RPMI8226 (cell line): ENCODE measurements at places on chromosomes 3 and 15.

GRCh38 chr3:70855149-70855548 lies 542.7 kb upstream of the MDFIC2 start:
- no peak for DNase-seq

DNA sequence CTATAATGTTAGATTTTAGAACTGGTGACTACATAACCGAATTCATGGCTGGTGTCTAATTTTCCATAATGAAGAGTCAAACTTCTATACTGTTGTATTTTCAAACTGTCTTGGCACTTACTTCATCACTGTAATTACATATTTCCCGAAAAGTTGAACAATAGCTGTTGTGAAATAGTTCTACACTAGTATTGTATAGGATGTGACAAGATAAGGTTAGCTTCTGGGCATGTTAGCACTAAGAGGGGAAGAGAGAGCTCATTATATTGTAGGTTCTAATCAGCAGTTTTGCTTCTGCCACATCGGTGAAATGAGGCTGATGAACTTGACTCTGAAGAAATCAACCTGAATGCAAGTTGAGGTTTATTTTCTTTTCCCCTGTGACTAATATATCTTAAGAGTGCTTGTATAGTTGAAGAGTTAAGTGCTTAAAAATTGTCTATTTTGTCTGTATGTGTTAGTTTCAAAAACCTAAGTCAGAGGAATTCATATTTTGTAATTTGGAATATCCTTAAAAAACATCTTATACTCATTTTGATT lies 8.9 kb downstream of the GYG1 start:
- no peak for DNase-seq

DNA sequence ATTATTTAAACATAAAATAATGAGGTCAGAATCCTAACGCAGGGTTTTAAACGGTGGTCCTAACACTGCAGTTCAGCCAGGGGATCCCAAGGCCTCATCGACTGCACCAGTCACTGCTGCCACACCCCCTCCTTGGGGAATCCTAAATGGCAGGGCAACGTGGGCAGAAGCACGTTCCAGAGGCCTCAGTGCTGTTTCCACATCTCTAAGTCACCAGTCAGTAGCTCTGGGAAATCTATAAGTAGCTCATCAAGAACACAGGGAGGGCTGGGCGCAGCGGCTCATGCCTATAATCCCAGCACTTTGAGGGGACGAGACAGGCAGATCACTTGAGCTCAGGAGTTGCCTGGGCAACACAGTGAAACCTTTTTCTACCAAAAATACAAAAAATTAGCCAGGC lies 47.5 kb downstream of the PRTG start:
- no peak for DNase-seq

DNA sequence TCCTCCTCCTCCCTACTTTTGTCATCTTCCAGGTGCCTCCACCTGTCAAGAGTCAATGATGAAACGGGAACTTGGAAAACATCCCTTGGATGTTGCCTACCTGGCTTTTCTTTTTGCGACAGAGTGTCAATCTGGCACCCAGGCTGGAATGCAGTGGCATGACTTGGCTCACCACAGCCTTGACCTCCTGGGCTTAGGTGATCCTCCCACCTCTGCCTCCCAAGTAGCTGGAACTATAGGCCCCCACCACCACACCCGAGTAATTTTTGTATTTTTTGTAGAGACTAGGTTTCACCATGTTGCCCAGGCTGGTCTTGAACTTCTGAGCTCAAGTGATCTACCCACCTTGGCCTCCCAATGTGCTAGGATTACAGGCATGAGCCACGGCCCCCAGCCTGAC lies 42.8 kb downstream of the GPR160 start:
- no peak for DNase-seq

- DNase-seq = no peak
Measured at GRCh38 chr3:159721324-159721723, 267.3 kb upstream of the IL12A start.
